Vagina (tissue), 2 donors: ENCODE measurements at places on chromosomes 1 and 21. TPM values are rescaled to one million over a fixed set of nuclear protein-coding genes. Genes with fewer than 3 reads are reported as not detected.

GRCh38 chr1:61181067-61182038, 99.0 kb downstream of the NFIA start:
- H3K27me3 ChIP-seq: no peaks in the 10 kb centered on the region
- H3K36me3 ChIP-seq: no peaks in the 10 kb centered on the region
- H3K27ac ChIP-seq: no peak overlapping the region
- H3K4me3 ChIP-seq: no peak overlapping the region
- no peak for DNase-seq

GRCh38 chr21:31520561-31521098, 138.9 kb upstream of the SOD1 start:
- no peak overlapping the region for H3K27ac ChIP-seq
- no peak for DNase-seq
- no peaks in the 10 kb centered on the region for H3K36me3 ChIP-seq
- H3K27me3 ChIP-seq: no peaks in the 10 kb centered on the region
- H3K4me3 ChIP-seq: no peak overlapping the region

- DNase-seq: no peak
- no peaks in the 10 kb centered on the region for H3K4me1 ChIP-seq
- H3K27ac ChIP-seq: no peak overlapping the region
- H3K36me3 ChIP-seq: no peaks in the 10 kb centered on the region
- no peaks in the 10 kb centered on the region for H3K27me3 ChIP-seq
Measured at GRCh38 chr1:230753586-230754251, 6.5 kb downstream of the CAPN9 start.

GRCh38 chr1:184075055-184076029, 23.8 kb downstream of the TSEN15 start:
- H3K27me3 ChIP-seq: no peaks in the 10 kb centered on the region
- H3K4me3 ChIP-seq: no peak overlapping the region
- H3K36me3 ChIP-seq: no peaks in the 10 kb centered on the region
- H3K4me1 ChIP-seq: peaks cover 5% of the 10 kb centered on the region
- no peak for DNase-seq

GRCh38 chr1:232168508-232168907, 461.4 kb downstream of the SIPA1L2 start:
- no peak for DNase-seq
- H3K4me3 ChIP-seq: no peak overlapping the region
- no peaks in the 10 kb centered on the region for H3K36me3 ChIP-seq
- H3K27me3 ChIP-seq: no peaks in the 10 kb centered on the region
- no peak overlapping the region for H3K27ac ChIP-seq

GRCh38 chr1:228332797-228333738, 73.6 kb downstream of the TRIM11 start:
- no peak overlapping the region for H3K27ac ChIP-seq
- no peak for DNase-seq
- peaks cover 7% of the 10 kb centered on the region for H3K36me3 ChIP-seq
- H3K27me3 ChIP-seq: no peaks in the 10 kb centered on the region
- H3K4me3 ChIP-seq: no peak overlapping the region

DNA sequence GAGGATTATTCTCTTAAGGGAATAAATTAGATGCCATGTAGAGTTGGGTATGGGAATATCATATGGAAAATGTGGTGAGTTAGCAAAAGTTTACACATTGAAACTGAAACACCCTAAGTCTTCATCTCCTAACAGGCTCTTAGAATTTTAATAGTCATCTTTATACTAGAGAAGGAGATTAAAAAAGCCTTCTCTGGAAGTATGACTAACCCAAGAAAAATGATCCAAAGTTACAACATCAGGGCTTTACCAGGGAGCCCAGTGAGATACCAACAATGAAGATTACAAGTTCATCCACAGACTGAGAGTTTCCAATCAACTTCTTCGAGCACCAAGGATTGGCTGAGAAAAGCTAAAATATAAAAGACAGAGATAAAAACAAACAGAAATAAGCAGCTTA, 70.0 kb upstream of the KIAA0040 start:
- no peak overlapping the region for H3K27ac ChIP-seq
- H3K36me3 ChIP-seq: no peaks in the 10 kb centered on the region
- no peak overlapping the region for H3K4me3 ChIP-seq
- no peak for DNase-seq

DNA sequence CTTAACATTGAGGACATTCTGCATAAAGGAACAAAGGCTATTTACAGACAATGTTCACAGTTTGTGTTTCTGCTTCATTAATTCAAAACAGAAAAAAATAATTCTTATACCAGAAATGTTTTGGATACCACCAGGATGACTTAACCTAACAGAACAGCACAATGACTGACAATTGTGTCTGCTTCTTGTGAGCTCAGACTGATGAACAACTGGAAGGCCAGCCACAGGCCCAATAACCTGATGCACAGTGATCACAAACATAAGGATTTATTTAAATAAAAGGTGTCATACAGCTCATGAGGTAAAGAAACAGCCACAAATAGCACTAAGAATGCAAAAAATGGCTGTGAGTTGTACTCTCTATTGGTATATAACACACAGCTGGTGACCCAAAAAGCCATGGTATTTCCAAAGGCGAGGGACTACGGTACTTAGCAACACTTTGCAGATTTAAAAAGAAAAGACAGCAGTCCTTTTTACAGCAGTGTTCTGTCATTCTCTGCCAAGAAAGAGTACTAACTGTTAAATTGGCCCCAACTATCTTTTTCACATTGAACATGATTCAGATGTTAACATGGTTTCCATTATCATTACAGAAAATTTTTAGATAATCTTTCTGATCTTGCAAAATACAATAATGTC, 32.1 kb upstream of the DDAH1 start:
- no peaks in the 10 kb centered on the region for H3K27me3 ChIP-seq
- peaks cover 7% of the 10 kb centered on the region for H3K4me1 ChIP-seq
- no peaks in the 10 kb centered on the region for H3K36me3 ChIP-seq

DNA sequence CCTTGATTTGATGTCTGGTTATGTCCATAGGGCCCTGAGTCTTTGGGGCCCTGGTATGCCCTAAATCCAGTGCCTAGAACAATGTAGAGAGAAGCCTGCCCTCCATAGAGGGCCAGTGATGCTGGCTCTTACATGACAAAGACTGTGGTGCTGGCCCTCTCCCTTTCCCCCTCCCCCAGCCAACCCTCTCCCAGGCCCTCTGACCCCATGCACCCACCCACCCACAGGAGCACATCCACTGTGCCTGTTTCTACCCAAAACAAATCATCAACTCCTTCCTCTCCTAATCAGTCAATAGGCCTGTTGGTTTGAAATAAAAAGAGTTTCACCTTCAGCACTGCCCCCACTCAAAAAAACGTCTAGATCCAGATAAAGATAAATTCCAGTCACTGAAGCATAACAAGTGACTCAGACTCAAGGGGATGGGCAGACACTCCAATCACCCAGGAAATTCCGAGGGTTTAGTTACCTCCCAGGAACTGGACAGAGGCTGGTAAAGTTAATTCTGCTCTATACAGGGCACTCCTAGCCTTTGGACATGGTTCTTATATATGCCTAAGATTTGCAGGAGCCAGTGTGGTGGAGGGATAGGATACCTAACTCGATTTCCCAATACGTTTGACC, 144.8 kb upstream of the VANGL1 start:
- no peaks in the 10 kb centered on the region for H3K27me3 ChIP-seq
- no peak for DNase-seq
- H3K4me3 ChIP-seq: no peak overlapping the region
- no peak overlapping the region for H3K27ac ChIP-seq
- no peaks in the 10 kb centered on the region for H3K4me1 ChIP-seq

DNA sequence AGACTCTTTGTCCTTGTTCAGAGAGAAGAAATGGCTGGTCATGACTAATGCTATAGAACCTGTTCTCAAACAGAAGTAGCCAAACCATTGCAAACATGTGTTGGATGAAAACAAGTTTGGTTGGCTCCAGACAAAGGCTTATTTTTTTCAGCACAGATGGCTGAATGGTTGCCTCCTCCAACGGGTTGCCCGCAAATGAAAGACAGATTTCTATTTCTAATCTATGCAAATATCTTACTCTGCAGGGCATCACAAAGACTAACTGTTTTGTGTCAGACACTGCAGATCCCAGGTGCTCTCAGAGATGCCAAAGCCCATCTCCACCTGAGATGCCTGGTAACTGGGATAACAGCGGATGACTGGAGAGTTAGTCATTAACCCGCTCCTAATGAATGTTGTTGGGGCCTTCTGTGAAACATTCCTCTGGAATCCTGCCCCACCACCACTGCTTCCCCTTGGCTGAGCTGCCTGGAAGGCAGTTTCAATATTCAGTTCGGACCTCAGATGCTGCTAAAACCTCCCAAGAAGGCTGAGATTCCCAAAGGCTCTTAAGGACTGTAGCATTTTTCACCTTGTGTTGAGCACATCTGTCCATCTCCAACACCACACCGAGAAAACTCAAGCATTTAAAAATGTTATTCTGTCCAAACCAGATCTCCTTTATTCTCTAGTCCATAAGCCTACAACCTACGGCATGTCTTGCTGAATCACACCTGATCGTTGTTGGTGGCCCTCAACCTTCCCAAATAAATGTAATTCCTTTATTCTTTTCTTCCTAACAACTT, 104.4 kb downstream of the PTPN14 start:
- no peak overlapping the region for H3K27ac ChIP-seq
- H3K27me3 ChIP-seq: no peaks in the 10 kb centered on the region
- H3K36me3 ChIP-seq: no peaks in the 10 kb centered on the region
- DNase-seq: no peak
- peaks cover 34% of the 10 kb centered on the region for H3K4me1 ChIP-seq

Gene C1orf141
- not detected for total RNA-seq

Gene PROK1
- 7.4 TPM for total RNA-seq

Gene ITGB3BP
- total RNA-seq: 11.8 TPM

Gene FAM131C
- 0.98 TPM for total RNA-seq

Gene GJA8
- not detected for total RNA-seq
